ENCODE measurements at places on chromosomes 4 and X.

DNA sequence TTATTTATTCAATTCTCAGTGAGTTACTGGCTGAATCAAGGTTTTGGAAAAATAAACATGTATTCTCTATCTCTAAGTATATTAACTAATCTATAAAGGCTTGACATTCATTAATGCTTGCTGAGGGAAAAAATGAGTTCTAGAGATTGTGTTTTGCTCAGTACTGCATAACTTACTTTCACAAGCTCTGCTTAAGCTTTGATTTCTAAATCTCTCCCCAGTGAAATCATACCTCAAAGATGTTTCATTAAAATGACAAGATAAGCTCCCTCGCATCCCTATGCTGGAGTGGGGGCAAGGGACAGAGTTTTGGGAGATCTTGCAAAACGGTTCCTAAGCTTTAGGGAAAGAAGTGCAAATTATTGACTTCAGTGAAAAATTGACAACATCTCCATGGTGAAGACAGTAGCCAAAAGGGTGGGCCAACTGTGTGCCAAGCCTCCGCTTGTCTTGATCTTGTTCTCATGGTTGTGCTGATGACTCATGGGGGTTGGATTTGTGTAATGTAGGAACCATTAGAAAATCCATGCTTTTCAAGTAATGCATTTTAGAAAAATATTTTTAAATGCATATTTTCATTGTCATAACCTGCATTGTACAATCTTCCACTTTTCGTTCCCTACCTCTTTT lies 521.4 kb downstream of the RPA4 start:
- no peak for DNase-seq

DNA sequence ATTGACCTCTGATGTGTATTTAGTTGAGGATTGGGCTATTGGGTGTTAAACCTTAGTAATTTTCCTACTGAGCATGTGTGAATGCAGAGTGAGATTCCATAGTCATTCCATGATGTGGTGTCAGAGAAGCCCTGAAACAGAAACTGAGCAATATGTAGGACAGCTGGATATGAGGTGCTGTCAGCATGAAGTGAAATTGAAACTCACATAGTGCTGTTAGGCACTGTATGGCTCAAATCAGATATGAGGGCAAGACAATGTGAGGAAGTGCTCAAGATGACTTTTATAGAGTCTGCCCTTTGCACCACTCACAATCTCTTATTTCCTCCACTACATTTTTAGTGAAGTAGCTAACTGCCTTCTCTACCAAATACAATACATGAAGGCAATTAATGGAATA lies 188.3 kb downstream of the SH3BGRL start:
- DNase-seq: no peak

DNA sequence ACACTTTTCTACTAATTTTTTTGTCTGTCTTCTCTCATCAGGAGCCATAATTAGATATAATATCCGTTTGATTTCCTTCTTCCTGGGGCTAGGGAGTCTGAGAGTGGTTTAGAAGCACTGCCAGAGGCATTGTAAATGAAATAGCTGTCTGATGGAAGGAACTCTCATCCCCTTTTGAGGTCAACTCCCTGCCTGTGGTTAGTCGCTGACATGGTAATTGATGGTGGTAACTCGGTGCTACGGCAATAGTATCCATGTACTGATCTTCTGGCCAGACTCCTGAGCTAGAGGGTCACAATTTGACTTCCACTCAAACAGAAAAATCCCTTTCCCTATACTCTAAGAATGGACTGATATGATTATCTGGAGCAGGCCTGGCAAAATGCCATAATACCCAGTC lies 108.1 kb upstream of the TRPC5 start:
- no peak for DNase-seq

- no peak for DNase-seq
Measured at GRCh38 chrX:16023790-16024734, 99.3 kb upstream of the GRPR start.

- DNase-seq: no peak
Measured at GRCh38 chr4:82852751-82853285, 38.1 kb downstream of the SEC31A start.

- DNase-seq: no peak
Measured at GRCh38 chrX:7091923-7092322, 55.6 kb upstream of the STS start.

GRCh38 chr4:172105918-172106317 lies 292.7 kb downstream of the GALNTL6 start:
- DNase-seq: no peak

DNA sequence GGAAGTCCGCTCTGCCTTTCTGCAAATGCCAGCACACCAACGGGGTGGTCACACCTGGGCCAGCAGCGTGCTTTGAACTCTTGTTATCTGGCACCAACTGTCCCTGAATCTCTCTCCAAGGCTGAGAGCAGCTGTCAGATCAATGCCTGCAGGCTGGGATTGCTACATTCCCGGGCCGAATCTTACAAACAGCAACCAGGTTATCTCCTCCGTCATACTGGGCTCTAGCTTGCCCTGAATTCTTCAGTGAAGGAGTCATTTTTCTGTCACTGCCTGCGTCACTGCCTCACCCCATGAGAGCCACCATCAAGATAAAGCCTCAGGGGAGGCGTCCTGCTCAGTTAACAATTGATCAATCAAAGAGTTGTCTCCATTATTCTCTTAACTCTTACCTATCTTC lies 329.4 kb upstream of the PPARGC1A start:
- DNase-seq: no peak

DNA sequence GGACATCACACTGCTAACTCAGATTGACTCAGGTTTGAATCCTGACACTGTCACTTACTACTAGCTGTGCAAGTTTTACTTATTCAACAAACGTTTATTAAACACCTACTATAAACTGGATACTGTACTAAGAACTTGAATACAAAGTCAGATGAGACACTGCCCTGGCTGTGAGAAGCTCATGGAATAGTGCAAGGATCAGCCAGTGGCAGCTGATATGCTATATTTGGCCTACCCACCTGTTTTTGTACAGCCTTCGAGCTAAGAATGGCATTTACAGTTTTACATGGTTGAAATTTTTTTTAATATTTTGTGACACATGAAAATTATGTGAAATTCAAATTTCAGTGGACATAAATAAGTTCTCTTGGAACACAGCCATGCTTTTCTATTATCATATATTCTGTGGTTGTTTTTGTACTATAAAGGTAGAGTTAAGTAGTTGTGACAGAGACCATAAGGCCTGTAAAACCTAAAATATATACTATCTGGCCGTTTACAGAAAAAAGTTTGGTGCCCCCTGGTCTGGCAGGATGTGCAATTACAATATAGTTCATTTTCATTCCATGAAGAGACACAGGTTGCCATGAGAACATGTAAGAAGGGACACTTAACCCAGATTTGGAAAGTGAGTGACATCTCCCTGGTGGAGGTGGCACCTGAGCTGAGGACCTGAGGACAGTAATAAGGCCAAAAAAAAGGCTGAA lies 3.4 kb upstream of the SEC24D start:
- DNase-seq: no peak

DNA sequence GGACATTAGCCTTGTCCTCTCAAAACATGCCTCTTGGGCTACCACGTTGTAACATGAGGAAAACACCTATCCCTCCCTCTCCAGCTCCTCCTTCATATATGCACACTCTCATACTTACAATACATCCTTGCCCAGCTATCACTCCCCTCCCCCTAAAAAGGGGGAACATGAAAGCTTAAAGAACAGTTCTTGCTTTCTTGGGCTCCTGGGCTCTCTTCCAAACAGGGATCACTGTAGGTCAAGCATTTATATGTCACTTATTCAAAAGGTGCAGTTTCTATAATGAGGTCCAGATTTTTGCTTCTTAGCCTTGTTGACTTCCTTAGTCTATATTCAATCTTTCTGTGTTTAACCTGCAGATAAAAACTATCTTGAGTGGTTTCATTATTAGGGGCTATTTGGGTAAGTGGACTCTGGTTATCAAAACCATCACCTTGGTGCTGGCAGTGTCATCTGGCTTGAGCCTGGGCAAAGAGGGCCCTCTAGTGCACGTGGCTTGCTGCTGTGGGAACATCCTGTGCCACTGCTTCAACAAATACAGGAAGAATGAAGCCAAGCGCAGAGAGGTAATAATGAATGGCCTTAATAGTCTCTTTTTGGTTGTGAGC lies 119.4 kb downstream of the AKAP4 start:
- no peak for DNase-seq
